ENCODE measurements at places on chromosomes 12 and 14.

- DNase-seq: no peak
These were observed 650.0 kb downstream of the FLRT2 start for GRCh38 chr14:86179980-86180379.

DNA sequence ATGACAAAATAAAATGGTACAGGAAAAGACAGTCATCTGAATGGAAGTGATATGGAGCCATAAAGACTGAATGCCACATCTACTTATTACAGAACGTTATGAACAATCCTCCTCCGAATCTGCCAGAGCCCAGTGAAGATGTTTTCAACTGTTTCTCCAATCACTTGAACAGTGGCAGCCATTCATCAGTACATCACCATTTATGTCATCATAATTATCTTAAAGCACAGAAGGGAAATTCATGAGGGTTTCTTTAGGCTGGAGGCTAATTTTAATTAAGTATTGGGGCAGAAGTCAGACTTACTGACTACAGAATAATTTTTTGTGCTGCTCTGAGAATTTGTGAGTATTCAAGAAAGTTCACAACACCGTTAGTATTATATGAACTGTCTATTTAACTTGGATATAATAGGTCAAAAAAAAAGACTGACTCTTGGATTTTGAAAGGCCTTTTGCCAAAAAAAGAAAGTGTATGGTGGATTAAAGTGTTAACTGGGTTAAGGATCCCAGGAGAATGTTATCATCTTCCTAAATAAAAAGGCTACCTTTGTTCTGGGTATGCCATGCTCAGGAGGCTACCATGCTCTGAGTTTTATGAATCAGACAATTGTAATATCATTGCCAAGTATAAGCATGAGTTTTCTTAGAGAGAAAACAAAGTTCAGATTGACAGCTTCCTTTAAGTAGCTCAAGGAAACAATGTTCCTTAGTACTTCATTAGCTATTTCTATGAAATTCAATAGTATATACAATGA, 40.1 kb downstream of the PDZRN4 start:
- DNase-seq: no peak

DNA sequence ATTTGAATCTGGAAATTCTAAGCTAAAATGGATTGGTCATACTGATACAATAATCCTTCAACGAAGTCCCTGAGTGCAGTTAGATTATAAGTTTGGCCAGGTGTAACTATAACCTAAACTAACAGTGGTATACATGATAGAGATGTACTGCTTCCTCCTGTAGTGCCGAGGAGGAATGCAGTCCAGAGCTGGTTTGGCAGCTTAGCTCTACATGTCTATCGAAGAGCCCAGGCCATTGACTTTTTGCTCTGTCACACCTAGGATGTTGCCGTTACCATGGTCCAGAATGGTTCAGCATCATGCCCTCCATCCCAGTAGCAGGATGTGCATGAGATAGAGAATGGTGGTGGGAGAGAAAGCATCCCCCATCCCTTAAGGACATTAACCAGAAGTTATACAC, 318.1 kb downstream of the ZFP36L1 start:
- no peak for DNase-seq

- no peak for DNase-seq
These were observed 743 bp upstream of the AACS start for GRCh38 chr12:125064492-125064891.

- DNase-seq: no peak
These were observed 17.2 kb upstream of the ELK3 start for GRCh38 chr12:96177013-96177412.

- no peak for DNase-seq
These were observed 5.2 kb upstream of the USP15 start for GRCh38 chr12:62254967-62255366.

- no peak for DNase-seq
These were observed 139.6 kb downstream of the CEP83 start for GRCh38 chr12:94320109-94320508.

DNA sequence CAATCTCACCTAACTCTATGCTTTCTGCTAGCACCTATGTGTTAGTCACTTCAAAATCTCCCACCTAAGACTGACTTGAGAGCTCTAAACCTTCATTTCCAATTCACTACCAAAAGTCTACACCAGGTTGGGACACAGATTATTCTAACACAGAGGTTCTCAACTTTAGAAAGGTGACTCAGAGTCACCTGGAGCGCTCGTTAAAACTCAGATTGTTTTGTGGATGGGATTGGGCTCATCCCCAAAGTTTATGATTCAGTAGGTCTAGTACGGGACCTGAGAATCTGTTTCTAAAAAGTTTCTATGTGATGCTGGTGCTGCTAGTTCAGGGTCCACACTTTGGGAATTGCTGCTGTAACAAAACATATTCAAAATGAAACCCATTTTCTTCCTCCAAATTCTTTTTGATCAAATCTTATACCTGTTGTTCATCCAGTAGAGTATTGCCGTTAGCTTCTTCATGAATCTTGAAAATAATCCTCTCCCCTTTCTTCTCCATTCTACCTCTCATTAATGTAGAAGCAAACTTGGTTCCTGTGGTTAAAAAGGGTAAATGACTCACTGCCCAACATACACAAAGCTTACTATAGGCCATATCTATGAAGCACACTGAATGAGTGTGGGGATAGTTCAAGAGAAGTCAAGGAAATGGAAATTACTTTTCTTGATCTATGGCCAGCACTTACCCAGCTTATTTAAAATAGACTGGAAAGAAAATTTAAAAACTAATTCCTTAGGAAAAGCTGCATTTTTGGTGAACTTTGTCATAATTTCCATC, 206.7 kb downstream of the KIF21A start:
- no peak for DNase-seq

DNA sequence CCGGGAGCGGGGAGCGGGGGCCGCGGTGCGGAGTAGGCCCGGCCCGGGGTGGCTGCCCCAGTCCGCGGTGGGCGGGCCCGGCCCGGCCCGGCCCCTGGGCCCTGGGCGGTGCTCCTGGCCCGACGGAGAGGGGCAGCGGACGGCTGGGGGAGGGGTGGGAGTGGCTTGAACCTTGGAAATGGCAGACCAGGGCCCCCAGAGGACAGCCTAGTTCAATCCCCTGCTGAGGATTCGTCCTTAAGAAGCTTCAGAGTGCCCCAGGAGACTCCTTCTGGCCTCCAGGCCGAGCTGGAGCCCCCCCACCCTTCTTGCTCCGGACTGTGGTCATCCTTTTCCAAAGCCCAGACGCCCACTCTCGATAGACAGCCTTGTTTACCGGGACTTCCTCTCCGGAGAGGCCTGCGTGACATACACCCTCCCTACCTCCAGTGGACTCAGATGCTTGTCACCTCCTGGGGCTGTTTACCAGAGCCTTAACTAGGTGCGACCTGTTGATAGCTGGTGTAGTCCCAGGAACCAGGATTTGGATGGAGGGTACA, 458 bp downstream of the KHNYN start:
- DNase-seq: no peak

- no peak for DNase-seq
These were observed 65.7 kb downstream of the PTHLH start for GRCh38 chr12:27906658-27907473.

GRCh38 chr14:72850360-72850759, 43.5 kb downstream of the DPF3 start:
- no peak for DNase-seq

DNA sequence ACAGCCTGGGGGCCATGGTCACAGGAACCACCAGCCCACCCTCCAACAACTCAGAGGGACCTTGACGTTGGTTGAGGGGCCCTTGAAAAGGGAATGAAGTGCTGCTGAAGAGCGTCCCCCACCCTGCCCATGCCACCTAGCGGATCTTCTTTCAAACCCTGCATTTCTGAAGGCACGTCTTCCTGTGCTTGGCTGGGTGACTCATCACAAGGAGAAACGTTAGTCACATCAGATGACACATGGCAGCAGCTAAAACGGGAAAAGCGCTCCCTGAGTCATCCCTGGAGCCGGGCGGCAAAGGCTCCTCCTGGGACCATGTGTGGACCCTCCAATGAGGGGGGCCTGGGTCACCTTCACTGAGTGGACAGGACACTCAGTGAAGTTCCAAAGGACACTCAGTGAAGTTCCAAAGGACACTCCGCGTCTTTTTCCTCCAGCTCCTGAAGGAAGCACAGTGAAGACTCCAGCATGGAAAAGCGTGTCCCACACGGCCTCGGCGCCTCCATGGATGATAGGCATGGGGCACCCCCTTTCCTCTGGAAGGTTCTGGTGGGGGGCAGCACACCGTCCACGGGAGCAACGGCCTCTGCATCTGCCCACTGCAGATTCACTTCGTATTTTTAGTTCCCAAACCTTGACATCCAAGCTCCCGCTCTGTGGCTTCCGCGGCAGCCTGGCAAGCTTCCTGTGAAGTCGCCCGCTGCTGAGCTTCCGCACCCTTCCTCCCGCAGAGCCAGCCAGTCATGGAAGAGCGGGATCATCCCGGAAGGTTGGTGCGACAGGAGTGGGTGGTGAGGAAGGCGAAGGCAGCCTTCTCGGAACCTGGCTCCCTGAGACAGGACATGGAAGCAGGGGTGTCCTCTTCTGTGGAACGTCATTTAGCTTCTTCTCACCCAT, 383.4 kb downstream of the VRK1 start:
- no peak for DNase-seq
